ENCODE measurements at places on chromosomes 11 and 22. TPM values are rescaled to one million over a fixed set of nuclear protein-coding genes. Genes with fewer than 3 reads are reported as not detected.
A peak's percentile ranks its signal among the peaks of the same experiment; 100 is the strongest.

Gene TCN2
- total RNA-seq = 0.65 TPM

DNA sequence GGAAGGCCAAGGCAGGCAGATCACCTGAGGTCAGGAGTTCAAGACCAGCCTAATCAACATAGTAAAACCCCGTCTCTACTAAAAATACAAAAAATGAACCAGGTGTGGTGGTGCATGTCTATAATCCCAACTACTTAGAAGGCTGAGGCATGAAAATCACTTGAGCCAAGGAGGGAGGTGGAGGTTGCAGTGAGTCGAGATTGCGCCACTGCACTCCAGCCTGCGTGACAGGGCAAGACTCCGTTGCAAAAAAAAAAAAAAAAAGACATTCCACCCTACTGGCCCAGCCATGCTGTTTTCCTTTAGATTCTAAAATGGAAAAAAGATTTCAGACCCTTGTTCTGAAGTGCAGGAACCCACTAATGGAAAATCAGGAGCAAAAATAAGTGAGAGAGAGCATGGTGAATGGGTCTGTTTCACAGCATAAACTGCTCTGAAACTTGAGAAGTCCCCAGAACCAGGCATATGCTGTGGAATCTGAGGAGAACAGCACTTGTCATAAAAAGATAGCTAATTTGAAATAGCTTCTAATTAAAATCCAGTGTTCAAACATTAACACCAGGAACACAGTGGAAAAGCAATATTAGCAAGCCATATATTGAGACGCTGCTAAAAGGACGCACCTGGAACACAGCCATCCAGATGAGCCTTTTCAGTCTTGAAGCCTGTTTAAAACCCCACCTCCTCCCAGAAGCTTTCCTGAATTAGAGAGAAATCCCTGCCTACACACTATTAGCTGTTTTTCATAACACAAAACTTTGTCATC is 66.3 kb upstream of the CHRM4 start:
- DNase-seq = no peak

DNA sequence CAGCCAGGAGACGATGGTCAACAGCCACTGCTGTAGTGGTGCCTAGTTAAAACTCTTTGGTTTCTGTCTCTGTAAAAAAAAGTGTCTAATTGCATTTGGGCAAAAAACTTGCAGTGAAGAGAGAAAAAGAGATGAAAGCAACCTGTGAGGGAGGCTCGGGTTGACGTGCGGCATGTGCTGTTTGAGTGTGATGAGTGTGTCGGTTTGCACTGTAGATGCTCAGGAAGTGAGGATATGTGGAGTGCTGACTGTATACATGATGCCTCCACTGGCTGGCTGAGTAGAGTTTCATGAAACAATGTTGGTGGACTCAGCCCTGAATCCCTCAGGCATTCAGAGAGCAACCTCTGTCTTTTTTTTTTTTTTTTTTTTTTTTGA is 4.3 kb upstream of the DGCR6L start:
- no peak for DNase-seq

- DNase-seq = no peak
Measured at GRCh38 chr11:66652651-66653050, 14.1 kb downstream of the RBM4 start.

- DNase-seq = no peak
Measured at GRCh38 chr11:44505581-44506054, 59.8 kb upstream of the CD82 start.

Gene PRR33
- total RNA-seq = not detected

GRCh38 chr11:66858939-66859685 is 2.2 kb downstream of the LRFN4 start:
- DNase-seq = no peak

- no peak for DNase-seq
Measured at GRCh38 chr11:8276528-8276927, 12.8 kb upstream of the LMO1 start.

DNA sequence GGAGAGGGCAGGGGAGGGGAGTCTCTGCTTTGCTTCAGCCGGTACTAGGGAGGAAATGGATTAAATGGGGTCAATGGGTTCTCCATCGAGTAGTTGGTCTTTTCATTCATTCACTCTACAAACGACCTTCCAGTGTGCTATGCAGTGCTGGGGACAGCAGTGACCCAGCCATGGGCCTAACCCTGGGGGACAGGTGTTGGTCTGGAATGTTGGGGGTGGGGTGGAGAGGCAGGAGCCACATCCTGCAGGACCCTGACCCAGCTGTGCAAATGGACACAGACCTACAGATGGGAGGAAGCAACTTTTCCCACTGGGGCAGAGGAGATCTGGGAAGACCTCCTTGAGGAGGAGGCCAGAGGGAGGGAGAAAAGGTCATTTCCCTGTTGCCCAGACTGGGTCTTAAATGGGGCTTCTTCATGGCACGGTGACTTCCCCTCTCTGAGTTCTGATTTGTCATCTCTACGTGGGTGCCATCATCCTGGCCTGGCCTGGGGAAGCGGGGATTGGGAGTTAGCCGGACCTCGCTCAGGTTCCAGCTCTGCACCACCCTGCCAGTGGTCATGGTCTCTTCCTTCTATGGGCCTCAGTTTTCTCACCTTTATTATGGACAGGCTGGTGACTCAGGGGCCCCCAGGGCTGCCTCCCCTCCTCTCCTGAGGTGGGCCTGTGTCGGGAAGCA is 2.0 kb downstream of the CYTH4 start:
- DNase-seq = no peak

GRCh38 chr11:5384335-5384734 is 723 bp downstream of the OR51M1 start:
- DNase-seq = no peak

DNA sequence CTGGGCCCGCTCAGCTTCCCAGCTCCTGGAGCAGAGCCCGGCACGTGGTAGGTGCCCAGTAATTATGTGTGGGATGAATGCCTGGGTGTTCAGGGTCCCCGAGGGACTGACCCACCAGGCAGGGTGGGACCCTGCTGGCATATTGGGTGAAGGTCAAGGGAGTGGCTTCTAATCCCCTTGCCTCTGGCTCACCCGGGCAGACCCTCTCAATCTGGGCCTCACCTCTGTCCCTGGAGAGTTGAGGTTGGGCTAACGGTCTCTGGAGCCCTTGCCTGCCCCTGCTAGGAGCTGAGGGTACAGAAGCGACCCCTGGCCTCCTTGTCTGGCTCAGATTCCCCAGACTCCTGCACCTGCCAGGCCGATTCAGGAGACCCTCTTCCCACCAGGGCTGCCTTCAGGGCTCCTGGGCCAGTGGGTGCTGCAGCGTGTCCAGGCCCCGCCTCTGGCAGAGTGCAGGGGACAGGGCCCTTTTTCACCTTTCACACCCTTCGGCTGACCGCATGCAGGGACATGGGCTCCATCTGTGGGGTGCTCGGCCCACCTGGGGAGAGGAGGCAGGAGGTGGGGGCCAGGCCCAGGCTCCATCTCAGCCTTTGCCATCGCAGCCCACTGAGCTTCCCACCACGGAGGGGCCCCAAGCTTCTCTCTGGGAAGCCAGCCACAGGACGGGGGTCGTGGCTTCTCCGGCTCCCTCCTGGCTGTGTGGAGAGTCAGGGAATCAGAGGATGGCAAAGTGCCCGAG is 3.8 kb upstream of the CTSD start:
- peak; percentile 4 for DNase-seq
